ENCODE measurements at places on chromosomes 7 and 10.

DNA sequence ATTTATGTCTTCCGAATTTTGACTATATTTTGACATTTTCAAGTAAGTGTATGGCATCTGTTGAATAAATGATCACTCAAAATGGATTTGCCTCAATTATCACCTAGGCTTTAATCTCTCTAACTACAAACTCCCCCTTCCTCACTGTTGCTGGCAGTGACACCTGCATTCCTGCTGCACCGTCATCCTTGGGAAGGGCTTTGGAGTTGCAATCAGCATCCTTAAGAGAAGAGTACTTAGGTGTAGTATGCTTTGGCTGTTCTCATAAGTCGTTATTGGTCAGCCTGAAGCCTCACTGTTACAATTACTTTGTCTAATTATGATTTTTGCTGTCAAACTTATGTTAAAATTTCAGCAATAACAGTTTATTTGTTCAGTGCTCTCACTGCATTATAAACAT, 415.0 kb downstream of the NRG3 start:
- DNase-seq, result no peak

DNA sequence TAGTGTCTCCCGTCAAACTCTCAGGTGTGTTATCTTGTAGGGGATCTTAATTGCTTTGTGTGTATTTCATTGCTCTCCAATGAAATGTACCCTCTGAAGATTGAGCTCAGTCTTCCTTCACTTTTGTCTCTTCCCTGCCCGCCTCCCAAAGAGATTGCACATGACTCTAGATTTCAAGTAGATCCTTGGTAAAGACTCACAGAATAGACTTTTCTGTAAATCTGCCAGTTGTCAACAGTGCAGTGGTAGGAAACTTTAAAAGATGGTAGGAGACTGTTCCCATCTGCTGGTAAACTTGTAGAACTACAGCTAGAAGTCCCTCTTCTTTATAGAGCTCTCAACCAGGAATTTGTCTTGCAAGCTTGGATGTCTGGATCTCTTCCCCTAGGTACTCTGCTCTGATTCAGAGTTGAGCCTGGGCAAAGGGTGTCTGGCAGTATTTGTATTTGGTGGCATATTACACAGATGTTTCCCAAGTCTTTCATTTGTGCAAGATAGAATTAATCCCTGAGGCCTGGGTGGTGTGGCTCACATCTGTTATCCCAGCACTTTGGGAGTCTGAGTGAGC, 9.6 kb downstream of the CCL26 start:
- DNase-seq, result no peak

DNA sequence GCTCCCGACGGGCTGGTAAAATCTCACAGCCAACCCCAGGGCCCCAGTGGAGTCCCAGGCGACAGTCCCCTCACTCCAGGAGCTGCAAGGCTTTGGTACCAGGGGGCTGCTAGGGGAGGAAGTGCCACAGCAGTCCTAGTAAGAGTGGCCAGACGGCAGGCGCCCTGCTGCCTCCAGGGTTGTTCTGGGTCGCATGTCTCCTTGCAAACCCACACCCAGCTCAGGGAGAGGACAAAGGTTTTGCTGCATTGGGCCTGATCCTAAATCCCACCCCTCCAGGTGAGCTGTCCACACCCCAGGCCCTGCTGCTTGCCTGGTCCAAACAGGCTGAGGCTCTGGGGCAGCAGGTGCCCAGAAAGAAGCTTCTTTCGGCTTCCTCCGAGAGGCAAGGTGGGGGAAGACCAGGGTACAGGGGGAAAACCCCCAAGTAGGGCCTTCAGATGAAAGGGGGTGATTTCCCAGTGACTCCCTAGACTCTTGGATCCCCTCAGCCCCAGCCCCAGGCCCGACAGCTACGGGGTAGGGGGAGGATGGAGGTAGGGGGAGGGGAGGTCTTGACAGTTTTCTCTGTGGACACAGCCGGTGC, 4.2 kb upstream of the KCP start:
- DNase-seq, result no peak

DNA sequence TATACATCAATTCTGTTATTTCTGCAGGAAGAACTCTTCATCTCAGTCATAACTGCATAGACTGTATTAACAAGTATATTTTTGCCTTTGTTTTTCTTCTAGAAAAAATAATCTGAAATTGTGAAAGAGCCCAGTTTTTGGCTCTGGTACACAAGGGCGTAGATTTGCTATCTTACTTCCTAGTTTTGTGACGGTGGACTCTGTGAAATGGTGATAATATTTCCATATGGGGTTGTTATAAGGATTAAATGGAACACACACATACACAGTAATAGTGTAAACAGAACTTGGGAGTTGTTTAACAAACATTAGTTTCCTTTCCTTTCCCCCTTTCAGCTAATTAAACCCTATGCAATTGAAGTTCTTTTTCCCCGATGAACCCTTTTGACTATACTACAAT, 108.7 kb downstream of the MKLN1 start:
- no peak for DNase-seq

DNA sequence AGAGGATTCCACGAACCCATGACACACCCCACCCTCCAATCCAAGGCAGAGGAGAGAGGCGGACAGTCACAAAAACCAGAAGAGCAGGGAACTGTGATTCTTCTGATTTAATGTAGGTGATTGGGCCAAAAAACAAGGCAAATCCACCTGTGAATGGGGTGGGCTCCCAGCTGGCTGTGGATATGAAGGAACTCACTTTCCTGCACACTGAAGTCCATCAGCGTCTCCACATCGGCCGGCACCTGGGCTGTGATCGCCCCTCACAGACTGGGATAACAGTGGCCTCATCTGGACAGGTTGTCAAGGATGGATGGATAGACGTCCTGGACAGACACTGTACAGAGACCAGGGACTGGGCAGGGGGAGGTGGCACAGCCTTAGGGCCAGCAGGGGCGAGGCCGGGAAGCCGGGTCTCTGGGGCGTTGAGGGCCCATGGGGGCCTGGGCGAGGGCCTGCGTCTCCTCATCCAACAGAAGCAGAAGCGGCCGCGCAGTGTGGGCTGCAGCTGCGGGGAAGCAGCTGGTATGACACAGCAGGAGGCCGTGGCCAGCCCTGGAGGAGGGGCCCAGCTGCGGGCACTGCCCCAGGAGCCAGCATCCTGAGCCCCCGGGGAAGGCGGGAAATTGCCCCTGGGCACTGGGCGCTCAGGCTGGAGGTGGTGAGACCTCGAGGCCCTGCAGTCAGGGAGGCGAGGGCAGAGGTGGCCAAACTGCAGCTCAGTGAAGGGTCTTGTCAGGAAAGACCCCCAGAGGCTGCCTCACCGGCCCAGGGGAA, 54.2 kb downstream of the DIP2C start:
- no peak for DNase-seq

DNA sequence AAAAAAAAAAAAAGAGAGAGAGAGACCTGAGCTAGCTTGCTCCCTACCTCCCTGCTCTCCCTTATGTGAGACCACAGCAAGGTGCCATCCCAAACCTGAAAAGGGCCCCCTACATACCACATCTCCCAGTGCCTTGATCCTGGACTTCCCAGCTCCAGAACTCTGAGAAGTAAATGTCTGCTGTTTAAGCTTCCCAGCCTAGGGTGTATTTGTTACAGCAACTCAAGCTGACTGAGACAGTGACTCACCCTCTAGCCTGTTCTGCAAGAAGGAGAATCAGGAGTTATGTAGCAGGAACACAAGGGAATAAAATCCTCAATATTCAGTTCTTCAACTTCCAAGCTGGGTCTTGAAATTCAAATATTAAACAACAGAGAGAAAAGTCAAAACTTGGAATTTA, 52.1 kb upstream of the TMEM72 start:
- DNase-seq, result no peak

DNA sequence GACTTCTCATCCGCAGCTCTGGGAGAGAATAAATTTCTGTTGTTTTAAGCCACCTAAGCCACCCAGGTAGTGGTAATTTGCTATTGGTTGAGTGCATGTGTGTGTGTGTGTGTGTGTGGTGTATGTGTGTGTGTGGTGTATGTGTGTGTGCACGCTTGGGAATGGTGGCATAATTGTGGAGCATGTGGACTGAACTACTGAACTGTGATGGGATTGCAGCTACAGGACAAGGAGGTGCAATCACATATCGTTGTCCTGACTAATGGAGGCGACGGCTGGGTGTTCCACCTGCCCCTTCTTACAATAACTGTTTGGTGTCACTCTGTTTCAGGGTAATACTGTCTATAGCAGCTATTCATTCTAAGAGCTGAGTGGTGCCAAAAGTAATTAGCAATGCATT, 448.7 kb upstream of the PFKP start:
- no peak for DNase-seq

DNA sequence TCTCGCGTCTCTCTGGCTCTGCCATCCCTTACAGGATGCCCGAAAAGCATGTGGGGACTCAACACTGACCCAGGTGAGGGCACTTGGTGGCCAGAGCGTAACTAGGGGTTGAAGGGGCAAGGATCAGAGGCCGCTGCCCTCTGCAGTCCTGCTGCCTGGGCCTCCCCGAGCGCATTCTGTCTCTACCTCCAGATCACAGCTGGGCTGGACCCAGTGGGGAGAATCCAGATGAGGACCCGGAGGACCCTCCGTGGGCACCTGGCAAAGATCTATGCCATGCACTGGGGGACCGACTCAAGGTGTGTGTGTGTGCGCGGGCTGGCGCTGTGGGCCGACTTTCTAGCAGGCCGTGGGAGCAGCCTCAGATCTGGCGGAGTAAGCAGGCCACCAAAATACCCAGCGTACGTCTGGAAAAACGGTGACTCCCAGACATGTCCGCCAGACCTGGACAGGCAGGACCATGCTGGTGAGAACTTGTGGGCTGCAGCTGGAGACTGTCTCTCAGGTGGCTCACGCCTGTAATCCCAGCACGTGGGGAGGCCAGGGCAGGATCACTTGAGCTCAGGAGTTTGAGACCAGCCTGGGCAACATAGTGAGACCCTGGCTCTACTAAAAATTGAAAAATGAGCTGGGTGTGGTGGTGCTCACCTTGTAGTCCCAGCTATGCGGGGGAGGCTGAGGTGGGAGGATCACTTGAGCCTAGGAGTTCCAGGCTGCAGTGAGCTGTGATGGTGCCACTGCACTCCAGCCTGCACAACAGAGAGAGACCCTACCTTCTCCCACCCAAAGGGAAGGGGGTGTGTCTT, 3.2 kb downstream of the GNB2 start:
- DNase-seq, result no peak

- no peak for DNase-seq
Observed at GRCh38 chr7:51012569-51013217, 230.0 kb upstream of the GRB10 start.

- no peak for DNase-seq
Observed at GRCh38 chr10:12508165-12508564, 158.8 kb downstream of the CAMK1D start.

DNA sequence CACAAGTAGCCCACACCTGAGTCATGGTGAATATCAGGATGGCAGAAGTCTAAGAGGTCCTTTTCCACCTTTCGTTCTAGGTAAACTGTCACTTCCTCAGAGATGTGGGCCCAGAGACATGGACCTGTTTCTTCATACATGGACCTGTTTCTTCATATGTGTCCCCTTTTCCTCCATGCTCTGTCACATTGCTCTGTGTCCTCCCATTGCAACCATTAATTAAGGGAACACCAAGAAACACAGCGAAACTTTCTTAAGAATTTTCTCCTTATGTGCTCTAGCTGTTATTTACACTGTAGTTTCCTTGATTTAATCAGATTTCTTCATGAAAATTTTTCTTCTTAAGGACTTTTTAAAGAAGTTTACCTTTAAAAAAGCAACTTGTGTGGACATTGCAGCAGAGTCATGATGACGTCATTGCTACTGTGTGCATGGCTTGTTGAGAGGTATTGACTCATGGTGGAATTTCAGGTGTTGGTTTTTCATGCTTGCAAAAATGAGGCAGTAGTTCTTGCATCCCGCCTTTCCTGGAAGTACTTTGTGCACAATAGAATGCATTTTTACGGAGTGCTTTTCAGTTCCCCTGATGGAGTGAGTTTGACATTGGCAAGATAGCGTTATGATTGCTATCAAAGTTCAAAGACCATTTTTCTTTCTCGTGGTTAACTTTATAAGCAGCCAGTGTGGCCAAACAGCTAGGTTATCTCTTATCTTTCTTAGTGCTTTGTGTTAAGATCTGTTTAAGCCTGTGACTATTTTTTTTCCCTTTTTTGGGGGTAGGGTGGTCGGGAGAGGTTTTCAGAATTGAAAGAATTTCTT, 37.7 kb downstream of the CFAP58 start:
- DNase-seq, result no peak

DNA sequence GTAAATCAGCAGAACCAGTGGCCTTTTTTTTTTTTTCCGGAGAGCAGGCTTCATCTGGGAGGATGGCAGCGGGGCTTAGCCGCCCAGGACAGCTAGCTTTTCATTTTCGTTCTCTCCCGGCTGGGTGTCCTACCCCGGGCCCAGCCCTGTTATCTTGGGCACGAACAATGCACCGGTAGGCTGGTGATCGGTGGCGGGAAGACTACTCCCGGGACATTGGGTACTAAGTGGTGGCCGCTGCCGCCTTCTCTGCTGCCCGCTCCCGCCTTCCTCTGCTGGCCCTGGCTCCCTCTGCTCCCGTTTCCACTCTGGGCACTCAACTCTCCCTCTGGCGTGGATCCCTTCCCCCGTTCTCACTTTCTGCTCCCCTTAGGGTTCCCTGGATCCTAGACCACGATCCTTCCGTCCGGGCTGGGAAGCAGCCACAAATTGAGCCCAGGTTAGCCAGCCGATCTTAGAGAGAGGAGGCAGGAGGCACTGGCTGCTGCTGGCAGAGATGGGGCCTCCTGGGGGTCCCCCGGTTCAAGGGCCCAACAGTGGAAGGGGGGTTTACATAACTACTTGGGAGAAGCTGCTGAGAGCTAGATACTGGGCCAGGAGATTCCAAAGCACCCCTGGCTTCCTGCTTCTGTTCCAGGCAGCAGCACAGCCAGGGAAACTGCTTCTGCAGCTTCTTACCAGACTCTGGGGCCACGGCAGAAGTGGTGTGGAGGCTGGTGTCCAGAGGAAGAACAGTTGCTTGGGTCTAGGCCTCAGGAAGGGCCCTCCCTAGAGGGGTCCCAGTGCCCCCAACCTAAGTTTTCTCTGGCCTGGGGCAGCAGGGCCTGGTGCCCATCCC, 1.8 kb downstream of the TLX1 start:
- DNase-seq, result no peak

GRCh38 chr7:70322856-70323255, 724.6 kb downstream of the AUTS2 start:
- no peak for DNase-seq

DNA sequence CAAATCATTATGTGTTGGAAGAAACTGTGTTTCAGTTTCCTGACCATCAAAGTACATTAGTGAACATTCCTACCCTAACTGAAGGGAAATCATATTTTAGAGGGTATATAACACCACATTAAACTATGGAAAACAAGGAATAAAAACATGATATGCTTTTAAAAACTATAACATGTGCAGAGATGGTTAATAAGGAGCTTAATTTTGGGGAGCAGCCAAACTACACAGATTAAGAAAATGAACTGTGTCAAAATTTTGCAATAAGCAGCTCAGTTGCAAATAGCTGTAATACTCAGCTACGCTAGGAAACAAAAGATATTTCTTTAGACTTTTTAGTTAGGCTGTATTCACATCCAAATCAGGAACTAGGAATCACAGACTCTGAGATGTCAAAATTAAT, 1115.7 kb upstream of the CELF2 start:
- no peak for DNase-seq

GRCh38 chr10:62306663-62307062, 38.0 kb upstream of the RTKN2 start:
- no peak for DNase-seq

Measured in stimulated activated CD4-positive, alpha-beta T cell treated with anti-CD3 and anti-CD28 coated beads, TNF-alpha, amount 100 ng/mL, for 24 hours (primary cell).